ENCODE measurements at places on chromosomes 1 and 21.

DNA sequence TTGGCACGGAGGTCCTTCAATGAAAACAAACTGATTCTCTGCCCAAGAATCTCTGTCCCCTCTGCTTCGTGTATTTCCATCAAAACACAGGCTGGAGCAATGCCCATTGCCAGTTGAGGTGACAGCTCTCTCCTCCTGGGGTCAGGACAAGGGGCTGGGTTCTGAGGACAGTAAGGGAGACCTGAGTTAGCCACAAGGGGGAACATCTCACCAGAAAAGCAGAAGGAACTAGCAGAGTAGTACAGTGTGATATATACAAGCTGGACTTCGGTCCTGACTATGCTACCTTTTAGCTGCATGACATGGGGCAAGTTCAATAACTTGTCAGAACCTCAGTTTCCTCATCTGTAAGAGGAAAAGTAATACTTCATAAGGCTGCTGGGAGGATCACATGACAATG is 50.3 kb downstream of the SYT2 start:
- no peak for DNase-seq

DNA sequence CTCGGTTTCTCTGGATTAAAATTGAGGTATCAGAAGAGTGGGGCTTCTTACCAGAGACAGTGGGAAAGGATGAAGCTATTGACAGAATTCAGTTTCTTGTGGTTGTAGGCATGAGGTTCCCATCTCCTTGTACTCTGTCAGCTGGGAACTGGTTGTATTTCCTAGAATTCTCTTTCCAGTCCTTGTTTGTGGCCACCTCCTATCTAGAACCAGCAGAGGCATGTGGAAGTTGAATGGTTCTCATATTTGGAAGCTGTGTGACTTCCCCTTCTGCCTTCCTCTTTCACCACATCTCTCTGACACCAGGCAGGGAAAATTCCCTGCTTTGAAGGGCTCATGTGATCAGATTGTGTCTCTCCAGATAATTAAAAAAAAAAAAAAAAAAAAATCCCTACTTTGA is 457.7 kb upstream of the ADAMTS5 start:
- no peak for DNase-seq

- no peak for DNase-seq
These were observed 52.1 kb upstream of the LAPTM5 start for GRCh38 chr1:30809514-30810263.

- peak; percentile 41 for DNase-seq
These were observed at the start of gene ZSWIM5 for GRCh38 chr1:45205910-45206721. ZSWIM5 (minus strand) TSS chr1:45206605; CDS start chr1:45206350, 255 bp downstream.

DNA sequence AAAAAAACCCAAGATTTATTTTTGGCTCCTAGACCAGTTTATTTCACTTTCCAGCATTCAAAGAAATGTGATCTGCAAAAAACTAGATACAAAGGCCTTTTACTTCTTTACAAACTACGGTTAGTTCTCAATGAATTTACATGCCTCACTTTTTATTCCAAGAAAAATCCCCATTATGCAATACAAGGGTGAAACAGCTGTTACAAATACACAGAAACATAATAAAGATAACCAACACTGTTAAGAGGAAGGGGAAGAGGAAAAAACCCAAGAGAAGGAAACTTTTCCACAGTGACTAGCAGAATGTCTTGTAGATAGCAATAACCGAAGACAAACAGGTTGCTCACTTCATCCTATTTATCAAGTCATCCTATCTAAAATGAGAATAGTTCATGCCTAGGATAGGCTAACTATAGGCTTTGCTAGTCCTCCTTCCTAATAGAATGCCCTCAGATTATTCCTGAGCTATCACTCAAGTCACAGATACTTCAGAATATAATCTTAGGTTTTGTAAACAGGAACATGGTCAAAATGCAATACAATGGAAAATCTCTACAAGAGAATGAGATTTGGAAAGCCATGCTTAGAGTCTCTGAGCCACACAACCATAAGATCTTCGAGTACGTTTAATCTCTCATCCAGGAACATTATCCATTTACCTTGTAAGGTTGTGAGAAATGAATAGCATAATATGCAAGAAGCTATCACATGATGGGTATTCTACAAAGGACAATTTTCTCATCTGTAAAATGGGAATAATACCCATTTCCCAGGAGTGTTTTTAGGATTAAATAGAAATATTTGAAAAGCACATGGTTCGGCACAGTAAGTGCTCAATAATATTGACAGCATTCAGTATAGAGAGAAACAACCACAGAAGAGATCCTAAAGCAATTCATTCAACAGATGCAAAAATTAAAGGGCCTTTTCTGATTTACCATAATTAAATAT is 5.4 kb downstream of the PNRC2 start:
- no peak for DNase-seq

GRCh38 chr1:230191855-230192254 is 124.8 kb downstream of the GALNT2 start:
- DNase-seq, result no peak

DNA sequence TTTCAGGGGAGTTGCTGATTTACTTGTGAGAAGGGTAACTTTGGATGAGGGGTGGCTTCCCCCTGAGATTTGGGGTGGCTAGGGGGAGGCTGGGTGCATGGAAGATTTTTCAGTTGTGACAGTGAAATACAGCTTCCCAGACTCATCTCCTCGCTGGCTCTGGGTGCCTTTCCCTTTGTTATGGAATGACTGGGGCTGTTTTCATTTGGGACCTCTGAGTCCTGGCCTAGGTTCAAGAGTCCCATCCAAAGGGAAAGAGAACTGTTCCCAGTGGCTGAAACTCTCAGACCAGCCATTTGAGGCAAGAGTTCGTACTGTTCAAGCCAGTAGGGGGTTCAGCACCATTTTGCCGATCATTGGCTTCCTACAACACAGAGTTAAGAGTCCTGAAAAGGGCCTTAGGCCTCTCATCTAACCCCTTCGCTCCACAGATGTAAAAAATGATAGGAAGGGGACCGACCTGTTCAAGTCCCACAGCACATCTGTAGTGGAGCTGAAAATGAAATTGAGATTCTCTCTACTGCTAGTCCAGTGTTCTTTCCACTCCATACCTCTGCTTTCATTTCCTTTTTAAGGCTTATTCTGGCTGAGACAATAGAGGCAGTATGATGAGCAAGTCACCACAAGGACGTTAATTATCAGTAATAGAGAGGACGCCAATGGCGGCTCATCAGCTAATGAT is 958 bp downstream of the DDR2 start:
- DNase-seq, result no peak

GRCh38 chr1:110225756-110226404 is 15.8 kb downstream of the KCNC4 start:
- no peak for DNase-seq

GRCh38 chr1:193411215-193411614 is 224.8 kb upstream of the B3GALT2 start:
- no peak for DNase-seq

GRCh38 chr1:29975036-29975694 is 738.8 kb downstream of the PTPRU start:
- no peak for DNase-seq

DNA sequence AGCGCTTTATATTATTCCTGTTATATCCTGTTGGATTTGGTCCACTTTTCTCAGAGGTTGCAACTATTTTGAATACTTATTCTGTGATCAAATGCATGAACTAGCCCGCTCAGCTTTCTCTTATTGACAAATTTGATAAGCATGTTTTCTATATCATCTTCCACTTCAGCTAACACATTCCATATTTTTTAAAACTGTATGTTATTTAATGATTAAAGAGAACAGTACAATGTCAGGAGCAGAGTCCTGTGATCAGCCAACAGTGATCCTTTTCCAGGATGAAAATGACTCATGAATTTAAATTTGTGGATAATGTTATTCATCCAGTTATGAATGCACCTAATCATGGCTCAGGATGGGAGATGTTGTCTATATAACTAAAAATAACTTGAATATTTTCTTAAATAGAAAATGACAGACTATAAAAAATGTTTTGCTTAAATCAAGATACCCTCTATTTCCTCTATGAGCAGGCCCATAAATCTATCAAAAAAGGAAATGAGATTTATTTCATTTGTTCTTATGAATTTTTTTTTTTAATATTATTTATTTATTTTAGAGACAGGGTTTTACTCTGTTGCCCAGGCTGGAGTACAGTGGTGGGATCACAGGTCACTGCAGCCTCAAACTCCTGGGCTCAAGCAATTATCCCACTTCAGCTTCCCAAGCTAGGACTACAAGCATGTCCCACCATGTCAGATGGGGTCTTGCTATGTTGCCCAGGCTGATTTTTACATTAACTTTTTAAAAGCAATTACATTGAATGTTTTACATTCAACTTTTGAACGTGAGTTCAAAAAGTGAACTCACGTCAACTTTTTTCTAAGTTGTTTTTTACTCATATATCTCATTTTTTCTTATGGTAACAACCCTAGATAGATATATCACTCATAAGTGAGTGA is 12.5 kb downstream of the BPNT1 start:
- no peak for DNase-seq

DNA sequence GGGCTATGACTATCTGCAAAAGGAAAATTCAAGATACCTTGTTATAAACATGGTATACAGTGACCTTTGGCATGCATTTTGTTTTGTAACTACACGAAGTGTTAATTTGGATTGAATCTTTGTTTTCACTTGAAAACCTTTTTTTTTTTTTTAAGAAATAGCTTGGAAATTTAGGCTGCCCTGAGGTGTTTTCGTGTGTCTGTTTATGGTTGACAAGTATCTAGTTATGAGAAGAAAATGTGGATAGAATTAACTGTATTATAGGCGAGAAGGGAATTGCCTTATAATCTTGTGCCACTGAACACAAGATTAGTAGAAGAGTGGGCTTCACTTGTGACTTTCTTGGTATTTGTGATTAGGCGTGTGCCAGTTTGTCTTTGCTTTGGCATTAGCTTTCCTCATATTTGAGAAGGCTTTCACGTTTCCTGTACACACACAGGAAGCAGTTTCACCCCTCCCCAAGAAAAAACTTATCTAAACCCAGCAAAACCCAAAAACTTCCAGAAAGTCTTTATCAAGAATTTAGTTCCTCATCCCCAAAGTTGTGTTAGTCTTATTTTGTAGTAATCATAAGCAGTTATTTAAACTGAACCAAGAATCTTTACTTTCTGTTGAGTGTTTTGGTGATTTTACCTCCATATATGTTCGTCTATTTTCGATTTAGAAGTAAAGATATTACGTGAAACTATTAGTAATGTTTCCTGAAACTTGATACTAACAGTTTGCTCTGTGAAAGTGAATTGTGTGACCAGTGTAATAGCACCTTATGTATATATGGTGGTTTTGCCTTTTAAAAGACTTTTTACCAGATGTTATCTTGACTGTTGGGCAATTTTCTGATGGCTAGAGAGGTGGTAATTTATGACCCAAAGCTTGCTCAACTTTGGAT is 3.8 kb downstream of the DYRK1A start:
- no peak for DNase-seq

GRCh38 chr1:63975481-63975880 is 201.7 kb downstream of the ROR1 start:
- DNase-seq, result no peak

- DNase-seq, result no peak
These were observed 4.5 kb upstream of the FNBP1L start for GRCh38 chr1:93443454-93443853.

- no peak for DNase-seq
These were observed 607.1 kb downstream of the KCNT2 start for GRCh38 chr1:196001188-196001587.

- no peak for DNase-seq
These were observed 790 bp upstream of the TSNAX start for GRCh38 chr1:231527586-231528171.

- no peak for DNase-seq
These were observed 68.2 kb downstream of the LHX9 start for GRCh38 chr1:197985351-197985750.

- no peak for DNase-seq
These were observed 2.5 kb downstream of the RHOC start for GRCh38 chr1:112704391-112704933.

DNA sequence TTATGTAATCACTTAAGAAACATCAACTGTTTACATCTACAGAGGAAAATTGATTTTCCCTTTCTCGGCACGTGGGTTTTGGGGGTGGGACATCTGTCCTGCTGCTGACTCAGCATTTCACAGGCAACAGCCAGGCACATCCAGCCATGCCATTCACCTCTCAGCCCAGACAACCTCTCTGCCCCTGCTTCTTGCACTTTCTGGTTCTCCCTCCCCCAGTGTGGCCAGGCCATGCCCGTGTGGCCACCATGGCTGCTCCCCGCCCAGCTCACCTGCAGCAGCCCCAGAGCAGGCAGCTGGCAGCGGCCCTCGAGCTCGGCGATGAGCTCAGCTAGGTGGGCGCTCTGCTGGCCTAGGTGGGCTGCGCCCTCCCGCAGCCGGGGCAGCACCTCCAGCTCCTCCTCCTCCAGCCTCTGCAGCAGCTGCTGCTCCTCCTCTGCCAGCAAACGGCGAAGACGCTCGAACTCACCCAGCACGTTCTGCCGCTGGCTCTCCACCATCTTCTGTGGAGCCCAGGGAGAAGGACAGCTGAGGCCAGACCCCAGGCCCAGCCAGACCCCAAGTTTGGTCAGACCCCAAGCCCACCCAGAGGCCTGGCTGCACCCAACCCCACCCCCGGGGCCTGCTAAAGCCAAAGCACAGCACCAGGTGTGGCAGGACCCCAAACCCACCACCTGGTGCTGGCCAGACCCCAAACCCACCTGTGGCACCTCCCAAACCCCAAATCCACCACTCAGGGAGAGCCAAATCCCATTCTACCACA is 5.8 kb downstream of the TRIM11 start:
- no peak for DNase-seq

DNA sequence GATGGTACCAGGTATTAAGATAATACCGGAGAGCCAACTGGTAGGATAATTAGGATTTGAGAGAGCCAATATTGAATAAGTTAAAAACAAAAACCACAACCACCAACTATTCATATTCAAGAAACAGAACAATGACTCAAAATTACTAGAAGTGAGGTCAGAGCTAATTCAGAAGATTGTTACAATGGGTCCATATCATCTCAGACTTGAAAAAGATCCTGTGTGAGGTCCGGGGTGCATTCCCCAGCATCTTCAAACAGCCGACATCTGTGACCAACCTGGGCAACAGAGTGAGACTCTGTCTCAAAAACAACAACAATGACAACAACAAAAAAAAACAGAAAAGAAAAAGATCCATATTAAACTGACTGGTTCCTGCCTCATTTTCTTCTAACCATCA is 18.6 kb downstream of the AK2 start:
- DNase-seq, result no peak

- no peak for DNase-seq
These were observed 27.6 kb downstream of the GPR88 start for GRCh38 chr1:100565533-100565932.

GRCh38 chr1:226658546-226659125 is 80.4 kb downstream of the ITPKB start:
- DNase-seq, result no peak

DNA sequence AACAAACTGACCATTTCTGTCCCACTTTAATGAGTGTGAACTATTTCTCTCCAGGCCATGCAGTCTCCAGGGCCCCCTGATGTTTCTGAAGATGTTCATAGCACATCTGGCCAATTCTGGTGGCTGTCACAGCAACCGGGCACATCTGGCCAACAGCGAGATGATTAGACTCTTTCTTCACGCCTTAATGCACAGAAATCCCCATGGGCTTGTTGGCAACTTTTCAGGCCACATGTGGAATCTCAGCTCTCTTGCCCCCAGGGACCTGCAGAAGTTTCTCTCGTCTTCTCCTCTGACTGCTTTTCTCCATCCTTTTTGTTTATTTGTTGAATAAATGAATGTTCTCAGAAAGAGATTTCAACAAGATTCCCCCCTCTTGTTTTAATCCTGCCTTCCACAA is 71.2 kb upstream of the HMGB4 start:
- no peak for DNase-seq

GRCh38 chr1:9181990-9182783 is 52.4 kb upstream of the H6PD start:
- no peak for DNase-seq

GRCh38 chr1:38989979-38990378 is 1.1 kb upstream of the AKIRIN1 start:
- no peak for DNase-seq

- no peak for DNase-seq
These were observed 134.1 kb downstream of the SYT14 start for GRCh38 chr1:210072129-210072528.

Measured in stimulated activated CD8-positive, alpha-beta memory T cell treated with anti-CD3 and anti-CD28 coated beads, Interleukin-4, amount 100 ng/mL, for 24 hours (primary cell).